ENCODE measurements at places on chromosomes 4 and X. TPM values are rescaled to one million over a fixed set of nuclear protein-coding genes. Genes with fewer than 3 reads are reported as not detected.

Gene SPANXN3
- total RNA-seq: not detected

Gene TCEAL7
- total RNA-seq: not detected

Gene MAGEB5
- total RNA-seq: not detected

Gene SMR3A
- total RNA-seq: not detected

Gene SH3RF1
- 0.26 TPM for total RNA-seq

- ATAC-seq: no peak
Observed at GRCh38 chr4:48844843-48845242, 14.0 kb downstream of the OCIAD1 start.

- ATAC-seq: no peak
Observed at GRCh38 chr4:122728856-122729255, 3.6 kb upstream of the BBS12 start.

- no peak for ATAC-seq
Observed at GRCh38 chr4:23504083-23504482, 385.8 kb downstream of the PPARGC1A start.
